ENCODE measurements at places on chromosomes 13 and 19.

DNA sequence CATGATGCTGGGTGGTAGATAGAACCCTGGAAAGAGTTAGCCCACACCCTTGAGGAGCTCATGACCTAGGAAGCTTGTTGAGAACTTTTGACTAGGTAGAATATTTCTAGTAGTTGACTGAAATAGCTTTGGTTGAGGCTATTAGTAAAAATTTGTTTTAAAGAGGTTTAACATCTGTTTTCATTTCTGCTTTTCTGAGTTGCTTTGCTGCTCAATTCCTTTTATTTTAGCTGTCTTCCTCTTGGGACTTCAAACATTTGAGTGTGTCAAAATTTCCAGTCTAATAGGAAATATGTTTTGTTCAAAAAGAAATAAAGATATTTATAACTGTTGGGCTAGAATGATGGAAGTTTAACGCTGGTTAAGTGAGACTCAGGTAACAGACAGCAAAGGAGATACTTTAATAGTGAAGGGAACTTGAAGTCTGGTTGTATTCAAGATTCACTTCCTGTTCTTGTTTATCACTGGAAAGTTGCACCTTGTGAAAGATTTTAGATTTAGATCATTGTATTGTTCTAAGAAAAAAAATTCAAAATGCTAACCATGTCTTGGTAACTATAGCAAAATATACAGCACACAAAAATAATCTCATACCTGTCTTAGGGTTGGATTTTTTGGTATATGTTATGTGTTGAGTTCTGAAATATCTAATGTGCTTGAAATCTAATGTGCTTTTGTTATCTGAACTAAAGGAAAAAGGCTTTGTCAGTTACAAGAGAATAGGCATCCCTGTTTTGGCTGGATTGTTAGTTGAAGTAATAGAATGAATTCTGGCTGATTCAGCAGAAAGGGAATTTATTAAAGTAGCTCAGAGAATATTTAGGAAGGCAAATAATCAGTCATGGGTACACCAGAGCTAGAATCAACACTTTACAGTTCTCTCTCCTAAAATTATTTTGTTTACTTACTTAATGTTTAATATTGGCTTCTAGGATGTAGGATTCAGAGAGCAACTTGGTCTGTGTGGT, 24.4 kb upstream of the GPR18 start:
- no peak for DNase-seq

DNA sequence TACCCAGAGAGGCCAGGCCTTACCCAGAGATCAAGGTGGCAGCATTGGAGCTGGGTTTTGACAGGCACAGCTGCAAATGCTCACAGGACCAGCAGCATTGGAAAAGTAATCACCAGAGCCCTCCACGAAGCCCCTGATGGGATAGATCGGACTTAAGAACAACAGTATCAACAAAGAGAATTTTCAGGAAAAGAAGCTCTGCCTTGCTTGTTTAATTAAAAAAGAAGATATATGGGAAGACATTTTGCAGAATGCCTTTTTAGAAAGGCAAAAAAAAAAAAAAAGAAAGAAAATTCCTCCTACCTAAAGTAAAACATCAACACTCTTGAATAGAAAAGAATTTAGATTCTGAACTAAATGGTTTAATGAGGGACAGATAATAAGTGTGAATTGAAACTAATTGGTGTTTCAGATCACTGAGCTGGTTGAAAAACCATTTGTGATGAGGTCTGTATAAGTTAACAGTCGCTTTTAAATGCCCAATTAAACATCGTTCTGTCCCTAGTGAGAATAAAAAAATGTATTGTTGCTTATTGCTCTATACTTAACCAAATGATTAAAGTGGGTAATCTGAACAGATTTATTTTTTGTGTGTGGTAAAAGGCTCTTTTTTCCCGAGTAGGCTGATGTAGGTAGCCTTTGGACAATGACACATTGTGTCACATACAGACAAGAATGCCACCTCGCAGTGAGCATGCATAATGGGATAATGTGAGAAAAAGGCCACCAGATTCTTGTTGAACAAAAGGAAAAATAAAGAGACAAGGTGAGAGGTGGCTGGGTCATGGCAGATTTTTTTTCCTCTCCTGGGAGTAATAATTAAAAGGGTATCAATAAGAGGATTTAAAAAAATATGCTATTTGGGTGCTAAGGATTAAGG, 93.0 kb upstream of the ARGLU1 start:
- DNase-seq: no peak

DNA sequence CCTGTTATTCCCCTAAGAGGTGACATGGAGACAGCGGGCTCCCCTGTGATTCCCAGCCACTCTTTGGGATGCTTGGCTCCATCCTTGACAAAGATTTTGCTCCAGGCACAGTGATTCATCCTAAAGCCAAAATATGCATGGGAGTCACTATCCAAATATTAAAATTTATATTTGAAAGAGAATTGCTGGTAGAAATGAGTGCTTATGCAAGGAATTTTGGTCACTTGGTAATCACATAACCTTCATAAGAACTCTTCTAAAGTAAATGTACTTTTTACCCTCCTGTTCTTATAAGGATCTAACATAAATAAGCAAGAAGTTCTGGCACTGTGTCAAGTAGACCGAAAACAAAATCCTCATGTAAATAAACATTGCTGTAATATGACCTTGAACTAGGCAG, 385.8 kb downstream of the ITGBL1 start:
- no peak for DNase-seq

DNA sequence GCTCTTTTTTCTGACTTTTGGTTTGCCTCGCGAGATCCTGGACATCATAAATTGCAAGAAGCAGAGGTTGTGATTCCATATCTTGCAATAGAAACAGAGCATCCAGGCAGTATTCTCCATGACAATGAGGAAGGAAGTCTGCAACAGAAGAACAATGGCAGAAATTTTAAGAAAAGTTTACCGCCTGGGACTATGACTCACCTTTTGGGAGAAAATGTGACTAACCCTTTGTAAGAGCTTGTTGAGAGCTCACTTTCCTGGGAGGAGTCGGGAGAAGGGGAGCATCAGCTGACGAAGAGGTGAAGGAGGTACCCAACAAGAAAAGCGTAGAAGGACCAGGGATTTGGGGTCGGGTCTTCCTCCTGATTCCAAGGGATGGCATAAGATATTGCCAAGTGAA, 34.3 kb upstream of the TNFSF11 start:
- DNase-seq: no peak

DNA sequence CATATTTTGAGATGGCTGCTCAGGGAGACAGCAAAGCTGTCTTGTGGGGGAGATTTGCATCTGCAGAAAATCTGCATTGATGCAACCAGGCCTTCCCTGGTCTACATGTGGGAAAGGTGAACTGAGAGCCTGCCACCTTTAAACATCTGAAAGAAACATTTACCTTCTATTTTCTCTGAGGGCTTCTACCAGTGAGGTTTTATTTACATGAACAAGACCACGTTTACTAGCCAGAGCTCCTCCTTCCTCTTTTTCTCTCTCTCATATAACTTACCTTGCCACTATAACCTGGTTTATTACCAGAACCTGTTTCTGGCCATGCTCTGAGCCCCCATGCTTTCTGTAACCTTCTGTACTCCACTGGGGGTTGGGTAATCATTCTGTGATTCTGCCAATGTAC, 14.4 kb upstream of the RUBCNL start:
- DNase-seq: no peak

- no peak for DNase-seq
Measured at GRCh38 chr13:67402546-67402945, 172.4 kb upstream of the PCDH9 start.

- peak; percentile 40 for DNase-seq
Measured at GRCh38 chr13:109243311-109243951, 543.0 kb downstream of the IRS2 start.

GRCh38 chr13:51912091-51912490, 50.3 kb downstream of the CCDC70 start:
- DNase-seq: no peak

GRCh38 chr19:16376649-16377048, 52.0 kb downstream of the KLF2 start:
- DNase-seq: no peak

GRCh38 chr19:548886-549830, 5.3 kb downstream of the GZMM start:
- DNase-seq: no peak

DNA sequence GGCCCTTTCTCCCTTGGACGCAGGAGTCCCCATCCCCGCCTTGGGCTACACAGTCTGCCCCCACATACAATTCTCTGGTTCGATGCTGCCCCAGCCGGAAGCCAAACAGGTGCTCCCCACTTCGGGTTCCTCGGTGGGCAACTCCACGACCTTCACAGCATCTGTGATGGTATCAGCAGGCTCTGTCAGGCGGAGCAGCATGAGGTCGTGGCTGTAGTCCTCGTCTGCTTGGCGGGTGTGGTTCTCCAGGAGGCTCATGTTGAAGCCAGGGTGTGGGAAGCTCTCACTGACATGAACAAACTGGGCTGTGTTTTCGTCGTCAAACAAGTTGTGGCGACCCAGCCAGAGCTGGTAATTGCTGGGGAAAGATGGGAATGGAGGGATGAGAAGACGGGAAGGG, 3.5 kb downstream of the KLK1 start:
- no peak for DNase-seq

DNA sequence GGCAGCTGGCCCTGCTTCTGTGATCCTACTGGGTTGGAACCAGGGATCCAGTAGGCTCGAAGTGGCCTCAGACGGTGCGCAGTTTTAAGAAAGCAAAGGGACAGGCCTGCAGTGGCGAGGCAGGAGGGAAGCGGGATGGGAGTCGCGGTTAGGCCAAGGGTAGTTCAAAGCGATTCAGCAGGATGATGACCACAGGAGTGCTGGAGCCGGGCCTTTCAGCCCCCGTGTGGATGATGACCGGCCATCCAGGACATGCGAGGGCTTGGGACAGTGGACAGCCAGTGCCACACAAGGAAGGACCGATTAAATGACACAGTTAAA, 854 bp downstream of the RNASEH2B start:
- no peak for DNase-seq

DNA sequence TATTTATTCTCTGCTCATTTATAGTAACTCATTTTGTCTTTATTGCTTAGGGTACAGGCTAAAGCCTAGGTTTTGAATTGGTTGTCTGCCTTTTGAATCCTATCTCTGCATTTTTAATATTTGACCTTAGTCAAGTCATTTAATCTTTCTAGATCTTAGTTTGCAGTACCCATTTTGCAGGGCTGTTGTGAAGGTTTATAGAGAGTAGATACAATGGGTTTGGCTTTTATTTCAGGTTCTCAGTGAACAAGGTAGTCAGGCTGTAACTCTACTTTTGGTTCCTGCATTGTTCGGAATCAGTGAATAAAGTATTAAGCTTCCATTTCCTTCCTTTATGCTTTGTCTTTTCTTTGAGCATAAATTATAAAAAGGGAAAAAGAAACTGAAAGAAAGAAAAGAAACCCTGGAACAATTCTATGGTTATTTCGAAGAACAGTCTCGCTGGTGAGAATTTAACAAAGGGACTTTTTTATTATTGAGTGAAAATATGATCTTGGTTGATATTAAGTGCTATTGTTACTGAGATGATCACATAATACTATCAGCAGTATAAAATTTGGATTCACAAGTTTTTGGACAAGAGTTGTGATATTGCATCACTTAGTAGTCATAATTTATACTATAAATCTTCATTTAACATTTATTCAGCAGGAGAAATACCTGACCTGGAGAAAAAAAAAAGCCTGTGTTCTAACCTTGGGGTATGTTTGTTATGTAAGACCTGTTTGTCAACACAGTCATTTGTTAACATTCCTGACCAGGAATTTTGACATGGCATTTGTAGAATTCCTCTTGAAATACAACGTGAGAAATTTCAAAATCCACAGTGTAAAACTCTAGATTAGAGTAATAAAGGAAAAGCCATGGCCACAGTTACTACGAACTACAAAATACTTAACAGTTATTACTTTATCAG, 91.3 kb downstream of the ZMYM2 start:
- no peak for DNase-seq

GRCh38 chr13:21872795-21873194, 201.9 kb downstream of the FGF9 start:
- DNase-seq: no peak

DNA sequence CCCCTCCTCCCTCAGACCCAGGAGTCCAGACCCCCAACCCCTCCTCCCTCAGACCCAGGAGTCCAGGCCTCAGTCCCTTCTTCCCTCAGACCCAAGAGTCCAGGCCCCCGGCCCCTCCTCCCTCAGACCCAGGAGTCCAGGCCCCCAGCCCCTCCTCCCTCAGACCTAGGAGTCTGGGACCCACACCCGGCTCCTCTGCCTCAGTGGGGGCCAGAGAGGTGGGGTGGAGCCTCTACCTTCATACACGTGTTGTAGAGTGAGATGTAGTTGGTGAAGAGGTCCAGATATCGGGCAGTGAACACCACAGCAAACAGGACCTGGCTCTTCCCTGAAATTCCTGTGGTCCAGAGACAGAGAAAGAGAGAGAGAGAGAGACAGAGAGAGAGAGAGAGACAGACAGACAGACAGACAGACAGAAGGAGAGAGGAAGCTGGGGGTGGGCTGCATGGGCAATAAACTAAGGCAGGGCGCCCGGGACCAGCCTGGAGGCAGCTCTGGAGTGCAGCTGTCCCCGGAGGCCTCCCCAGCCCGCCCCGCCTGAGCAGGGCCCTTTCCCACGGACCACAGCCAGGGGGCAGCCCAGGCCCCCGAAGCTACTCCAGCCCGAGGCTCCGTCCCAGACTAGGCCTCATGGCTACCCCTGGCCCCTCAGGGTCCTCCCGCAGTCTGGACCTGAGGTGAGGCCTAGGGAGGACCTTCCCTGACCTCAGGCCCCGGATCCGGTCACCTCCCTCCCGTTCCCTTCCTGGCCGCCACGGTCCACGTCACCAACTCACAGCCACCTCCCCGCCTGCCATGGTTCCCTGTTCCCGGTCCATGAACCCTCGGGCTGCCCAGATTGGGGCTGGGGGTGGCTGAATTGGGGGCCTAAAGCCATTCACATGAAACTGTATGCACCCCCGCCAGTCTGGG, 907 bp downstream of the KDELR1 start:
- DNase-seq: peak; percentile 74

- DNase-seq: no peak
Measured at GRCh38 chr13:33657274-33657673, 160.7 kb upstream of the RFC3 start.

DNA sequence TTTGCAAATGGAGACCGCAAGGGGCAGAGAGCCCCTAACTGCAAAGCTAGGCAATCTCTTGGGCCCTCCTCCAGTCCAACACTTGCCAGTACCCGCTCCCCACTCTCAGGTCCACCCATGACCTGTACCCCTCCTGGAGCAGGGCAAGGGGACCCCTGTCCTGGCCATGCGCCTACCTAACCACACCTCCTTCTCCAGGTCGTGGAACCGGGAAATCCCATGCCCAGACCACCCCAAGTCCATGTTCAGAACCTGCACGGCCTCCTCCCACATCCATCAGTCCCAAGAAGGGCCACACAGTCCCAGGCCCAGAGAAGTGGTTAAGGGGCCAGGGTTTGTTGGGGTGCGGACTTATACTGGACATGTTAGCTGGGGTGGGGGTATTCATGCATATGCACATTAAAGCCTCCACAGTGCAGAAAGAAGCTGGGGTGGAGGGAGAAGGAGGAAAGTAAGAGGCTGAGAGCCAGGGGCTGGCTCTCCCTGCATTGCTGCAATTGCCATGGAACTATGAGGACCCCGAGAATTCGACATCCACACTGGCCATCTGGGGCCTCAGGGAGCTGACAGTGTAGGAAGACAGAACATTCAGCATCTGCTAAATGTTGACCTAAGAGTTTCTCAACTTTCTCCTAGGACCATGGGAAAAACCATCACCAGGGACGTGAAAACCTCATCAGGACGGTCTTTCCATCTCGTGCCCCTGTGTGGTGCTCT, 39.0 kb downstream of the HSPH1 start:
- no peak for DNase-seq

GRCh38 chr19:47671499-47671898, 41.7 kb upstream of the EHD2 start:
- no peak for DNase-seq

GRCh38 chr13:98450539-98451111, 126.3 kb downstream of the STK24 start:
- DNase-seq: peak; percentile 60

- no peak for DNase-seq
Measured at GRCh38 chr13:98751367-98751782, 1.1 kb downstream of the SLC15A1 start.

Measured in heart right ventricle (tissue), 16 donors.